ENCODE measurements at places on chromosomes 2 and 18.
A peak's percentile ranks its signal among the peaks of the same experiment; 100 is the strongest.

- DNase-seq, result no peak
Observed at GRCh38 chr2:1283871-1284270, 129.4 kb upstream of the TPO start.

GRCh38 chr2:85755122-85756027 lies 1.6 kb downstream of the ATOH8 start:
- peak; percentile 29 for DNase-seq

DNA sequence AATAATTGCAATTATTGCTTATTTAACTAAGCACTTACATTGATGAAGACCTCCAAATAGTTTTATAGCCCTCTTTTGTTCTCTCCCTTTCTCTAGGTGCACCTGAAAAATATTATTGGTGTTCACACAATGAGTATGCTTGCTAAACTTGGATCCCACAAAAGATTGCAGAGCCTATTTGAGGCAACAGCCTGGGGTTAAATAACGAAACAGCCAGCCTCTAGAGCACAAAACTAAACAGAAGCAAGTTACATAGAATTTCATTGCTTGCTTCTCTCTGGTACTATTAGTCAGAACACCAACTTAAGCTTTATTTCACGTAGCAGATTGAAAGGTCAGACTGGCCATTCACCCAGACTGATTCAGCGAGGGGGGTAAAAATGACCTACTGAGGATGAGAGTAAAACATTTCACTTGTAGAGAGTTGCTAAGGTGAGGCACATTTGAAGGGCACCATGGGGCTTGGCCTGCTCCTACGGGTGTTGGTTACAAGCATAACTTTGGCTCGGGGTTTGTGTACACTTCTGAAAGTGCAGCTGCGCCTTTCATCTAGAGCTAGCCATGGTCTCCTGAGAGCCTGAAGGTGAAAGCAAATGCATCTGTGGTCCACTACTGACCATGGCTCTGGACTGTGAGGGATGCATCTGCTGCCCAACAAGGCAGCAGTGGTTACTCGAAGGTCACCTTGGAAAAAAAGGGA lies 225.1 kb upstream of the LRRTM1 start:
- no peak for DNase-seq

- peak; percentile 12 for DNase-seq
Observed at GRCh38 chr2:15521641-15522181, 39.4 kb downstream of the NBAS start.

- no peak for DNase-seq
Observed at GRCh38 chr2:203983064-203983715, 46.6 kb downstream of the ICOS start.

DNA sequence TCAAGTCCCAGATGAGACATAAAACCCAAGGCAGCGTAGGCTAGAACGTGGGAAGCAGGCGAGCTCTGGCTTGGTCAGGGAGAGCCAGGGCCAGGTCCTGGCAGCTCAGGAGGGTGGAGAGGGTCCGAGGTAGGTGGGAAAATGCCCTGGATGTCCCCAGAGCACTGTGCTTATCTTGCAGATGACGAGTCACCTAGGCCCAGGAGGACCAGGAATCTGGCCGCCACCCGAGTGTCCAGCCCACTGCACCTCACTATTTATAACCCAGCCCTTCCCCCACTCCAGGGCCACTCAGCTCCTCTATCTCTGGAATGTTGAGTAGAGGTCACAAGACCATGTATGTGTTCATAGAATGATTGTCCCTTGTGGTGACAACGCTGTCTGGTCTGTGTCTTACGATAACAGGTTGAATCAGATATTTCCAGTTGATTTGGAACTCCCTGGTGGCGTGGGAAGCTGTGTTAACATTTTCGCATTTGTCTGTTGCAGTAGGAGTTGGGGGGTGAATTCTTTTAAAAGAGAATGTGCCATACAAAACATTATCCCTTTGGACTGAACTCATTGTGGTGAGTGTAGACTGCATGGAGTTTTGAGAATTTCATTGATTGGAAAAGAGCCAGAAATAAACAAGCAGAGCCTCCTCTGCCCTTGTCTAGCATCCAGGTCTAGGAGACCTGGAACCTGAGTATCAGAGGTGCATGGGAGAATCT lies 47.5 kb downstream of the EMILIN2 start:
- no peak for DNase-seq

DNA sequence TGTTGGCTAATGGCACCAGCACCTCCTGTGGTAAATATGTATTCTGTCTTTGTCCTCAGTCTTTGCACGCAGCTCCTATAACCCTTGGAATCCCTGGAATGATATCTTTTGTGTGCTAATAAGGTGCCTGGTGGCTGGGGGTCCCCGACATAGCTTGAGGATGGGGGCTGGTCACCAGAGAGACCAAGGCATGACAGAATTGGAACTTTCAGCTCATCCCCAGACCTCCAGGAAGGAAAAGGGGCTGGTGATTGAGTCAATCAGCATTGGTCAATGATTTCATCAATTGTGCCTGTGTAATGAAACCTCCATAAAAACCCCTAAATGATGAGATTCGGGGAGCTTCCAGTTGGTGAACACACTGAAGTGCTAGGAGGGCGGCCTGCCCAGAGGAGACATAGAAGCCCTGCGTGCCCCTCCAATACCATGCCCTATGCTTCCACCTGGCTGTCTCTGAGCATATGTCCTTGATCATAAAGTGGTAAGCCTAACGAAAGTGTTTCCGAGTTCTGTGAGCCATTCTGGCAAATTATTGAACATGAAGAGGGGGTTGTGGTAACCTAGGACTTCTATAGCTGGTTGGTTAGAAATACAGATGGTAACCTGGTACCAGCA lies 26.6 kb upstream of the KCMF1 start:
- no peak for DNase-seq

GRCh38 chr18:79778291-79778791 lies 19.4 kb upstream of the KCNG2 start:
- no peak for DNase-seq

GRCh38 chr2:102420290-102420689 lies 2.7 kb upstream of the IL18RAP start:
- no peak for DNase-seq

Data from astrocyte of the spinal cord (primary cell).